H1 (cell line): ENCODE measurements at places on chromosomes 2 and 18. TPM values are rescaled to one million over a fixed set of nuclear protein-coding genes. Genes with fewer than 3 reads are reported as not detected.

GRCh38 chr2:183359867-183360266 lies 235.6 kb downstream of the NUP35 start:
- H3K4me1 ChIP-seq = no peaks in the 10 kb centered on the region
- no peak overlapping the region for H3K27ac ChIP-seq
- no peak for DNase-seq
- no peak overlapping the region for H3K4me3 ChIP-seq
- H3K27me3 ChIP-seq = no peaks in the 10 kb centered on the region

DNA sequence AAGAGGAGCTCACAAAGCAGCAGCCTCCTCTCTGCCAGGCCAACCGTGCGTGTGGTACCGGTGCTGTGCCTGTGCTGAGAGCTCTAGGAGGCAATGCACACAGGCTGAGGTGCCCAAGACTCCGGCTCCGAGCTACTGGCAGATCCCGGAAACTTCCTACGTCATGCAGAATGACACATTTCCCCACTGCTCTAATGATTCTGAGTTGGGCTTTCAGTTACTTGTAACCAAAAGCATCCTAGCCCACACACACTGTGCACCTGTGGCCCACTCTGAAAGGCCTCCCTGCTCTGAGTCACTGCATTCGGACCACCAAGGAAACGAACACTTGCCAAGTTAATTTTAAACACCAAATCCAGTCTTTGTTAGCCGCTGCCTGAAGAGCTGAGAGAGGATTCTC lies 9.3 kb upstream of the RNU4ATAC start:
- no peaks in the 10 kb centered on the region for H3K4me1 ChIP-seq
- H3K27ac ChIP-seq = no peak overlapping the region
- H3K4me3 ChIP-seq = no peak overlapping the region
- peaks cover 8% of the 10 kb centered on the region for H3K36me3 ChIP-seq

DNA sequence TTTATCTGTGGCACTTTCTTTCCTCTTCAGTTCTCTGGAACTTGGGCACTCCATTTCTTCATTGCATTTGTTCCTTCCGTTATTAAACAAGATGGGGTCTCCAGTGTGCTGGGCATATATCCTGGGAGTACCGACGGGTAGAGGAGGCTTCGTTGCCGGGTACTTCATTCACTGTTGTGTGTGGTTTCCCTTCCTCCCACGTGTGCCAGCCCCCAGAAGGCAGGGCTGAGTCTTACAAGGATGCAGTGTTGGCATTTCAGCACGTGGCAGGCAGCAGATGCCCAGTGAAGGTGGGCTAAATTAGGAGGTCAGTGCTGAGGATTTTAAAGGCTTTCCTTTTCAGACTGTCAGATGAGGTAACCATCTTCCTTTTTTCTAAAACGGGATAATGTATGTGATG lies 58.6 kb downstream of the MGAT5 start:
- H3K27ac ChIP-seq = no peak overlapping the region
- no peaks in the 10 kb centered on the region for H3K36me3 ChIP-seq
- no peak for DNase-seq
- no peaks in the 10 kb centered on the region for H3K4me1 ChIP-seq

GRCh38 chr2:118179445-118179844 lies 91.2 kb downstream of the INSIG2 start:
- H3K27me3 ChIP-seq = no peaks in the 10 kb centered on the region
- no peaks in the 10 kb centered on the region for H3K4me1 ChIP-seq
- H3K27ac ChIP-seq = no peak overlapping the region
- DNase-seq = no peak
- no peaks in the 10 kb centered on the region for H3K36me3 ChIP-seq

DNA sequence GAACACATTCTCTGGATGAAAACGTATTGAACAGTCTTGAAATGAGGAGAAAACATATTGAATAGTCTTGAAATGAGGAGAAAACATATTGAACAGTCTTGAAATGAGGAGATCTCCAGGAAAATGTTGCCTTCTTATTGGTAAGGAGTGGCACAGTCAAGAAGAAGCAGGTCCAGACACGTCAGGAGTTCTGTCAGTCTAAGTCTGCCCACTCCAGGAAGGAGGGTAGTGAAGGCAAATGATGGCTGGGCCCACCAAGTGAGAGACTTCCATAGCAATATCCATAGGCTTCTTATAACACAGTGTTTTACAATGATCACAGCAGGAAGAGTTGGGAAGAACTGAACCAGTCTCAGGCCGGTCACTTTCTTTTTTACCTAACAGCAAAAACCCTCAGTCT lies 316.2 kb downstream of the ETAA1 start:
- DNase-seq = no peak
- no peak overlapping the region for H3K4me3 ChIP-seq
- H3K4me1 ChIP-seq = no peaks in the 10 kb centered on the region
- no peaks in the 10 kb centered on the region for H3K36me3 ChIP-seq
- H3K27me3 ChIP-seq = no peaks in the 10 kb centered on the region

- H3K27me3 ChIP-seq = no peaks in the 10 kb centered on the region
- no peak overlapping the region for H3K4me3 ChIP-seq
- DNase-seq = no peak
- peaks cover 3% of the 10 kb centered on the region; the same call in 1 of the 2 replicates for H3K4me1 ChIP-seq
- H3K27ac ChIP-seq = no peak overlapping the region
Measured at GRCh38 chr2:97935719-97936161, 60.0 kb downstream of the TMEM131 start.

GRCh38 chr2:162164802-162165201 lies 12.8 kb upstream of the GCG start:
- no peaks in the 10 kb centered on the region for H3K36me3 ChIP-seq
- no peak overlapping the region for H3K4me3 ChIP-seq
- no peak overlapping the region for H3K27ac ChIP-seq
- DNase-seq = no peak
- no peaks in the 10 kb centered on the region for H3K27me3 ChIP-seq

Gene FOXI3
- total RNA-seq = 15.9 and 17.1 TPM in 2 replicates

DNA sequence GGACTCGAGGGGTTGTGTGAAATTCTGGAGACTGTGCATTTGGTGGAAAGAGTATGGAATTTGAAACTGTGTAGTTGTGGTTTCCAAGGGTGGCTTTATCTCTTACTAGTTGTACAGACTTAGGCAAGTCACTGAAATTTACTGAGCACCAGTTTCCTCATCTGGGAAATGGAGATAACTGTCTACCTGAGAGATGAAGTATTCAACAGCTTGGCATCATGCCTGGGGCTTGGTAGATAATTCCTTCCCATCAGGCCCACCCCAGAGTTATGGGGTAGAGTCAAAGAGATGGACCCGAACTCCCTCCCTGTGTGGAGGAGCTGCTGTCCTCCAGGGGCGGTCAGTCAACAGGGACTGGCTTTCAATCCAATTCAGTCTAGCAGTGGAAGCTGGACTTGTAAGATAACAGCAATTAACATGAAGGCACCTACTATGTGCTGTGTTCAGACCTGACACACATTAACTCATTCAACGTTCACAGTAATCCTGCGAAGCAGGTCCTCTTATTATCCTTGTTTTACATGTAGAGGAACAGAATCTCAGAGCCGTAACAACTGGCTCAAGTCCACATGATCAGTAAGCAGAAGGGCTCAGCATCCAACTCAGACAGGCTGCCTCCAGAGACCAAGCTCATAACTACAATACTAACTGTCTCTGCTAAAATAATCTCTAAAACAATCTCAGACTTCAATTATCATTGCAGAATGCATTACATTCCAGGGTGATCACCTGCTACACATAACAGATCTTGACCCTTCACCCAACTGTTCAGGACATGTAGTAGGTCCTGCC lies 432.1 kb downstream of the LPIN1 start:
- no peak for DNase-seq
- no peaks in the 10 kb centered on the region for H3K36me3 ChIP-seq
- no peaks in the 10 kb centered on the region for H3K4me1 ChIP-seq
- no peaks in the 10 kb centered on the region for H3K27me3 ChIP-seq
- H3K4me3 ChIP-seq = no peak overlapping the region
- no peak overlapping the region for H3K27ac ChIP-seq

Gene ZBTB7C
- total RNA-seq = 0.23 and 0.45 TPM in 2 replicates

DNA sequence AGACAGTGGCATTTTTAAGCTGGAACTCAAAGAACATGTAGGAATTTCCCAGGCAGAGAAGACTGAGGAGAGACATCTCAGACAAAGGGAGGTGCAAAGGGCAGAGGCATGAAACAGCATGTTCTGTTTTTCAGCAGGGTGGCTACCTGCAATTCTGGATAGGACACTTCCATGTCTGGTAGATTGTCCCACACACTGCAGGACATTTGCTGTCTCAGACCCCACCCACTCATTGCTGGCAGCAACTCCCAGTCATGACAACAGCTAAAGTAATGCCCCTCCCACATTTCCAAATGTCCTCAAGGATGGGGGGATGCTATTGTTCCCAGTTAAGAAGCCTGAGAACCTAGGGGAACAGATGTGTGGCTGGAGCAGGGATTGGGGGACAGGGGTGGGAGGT lies 40.8 kb downstream of the ANKRD44 start:
- H3K27me3 ChIP-seq = no peaks in the 10 kb centered on the region
- H3K36me3 ChIP-seq = no peaks in the 10 kb centered on the region
- no peak overlapping the region for H3K27ac ChIP-seq
- H3K4me1 ChIP-seq = no peaks in the 10 kb centered on the region

Gene VWC2L
- not detected in 2 replicates for total RNA-seq

DNA sequence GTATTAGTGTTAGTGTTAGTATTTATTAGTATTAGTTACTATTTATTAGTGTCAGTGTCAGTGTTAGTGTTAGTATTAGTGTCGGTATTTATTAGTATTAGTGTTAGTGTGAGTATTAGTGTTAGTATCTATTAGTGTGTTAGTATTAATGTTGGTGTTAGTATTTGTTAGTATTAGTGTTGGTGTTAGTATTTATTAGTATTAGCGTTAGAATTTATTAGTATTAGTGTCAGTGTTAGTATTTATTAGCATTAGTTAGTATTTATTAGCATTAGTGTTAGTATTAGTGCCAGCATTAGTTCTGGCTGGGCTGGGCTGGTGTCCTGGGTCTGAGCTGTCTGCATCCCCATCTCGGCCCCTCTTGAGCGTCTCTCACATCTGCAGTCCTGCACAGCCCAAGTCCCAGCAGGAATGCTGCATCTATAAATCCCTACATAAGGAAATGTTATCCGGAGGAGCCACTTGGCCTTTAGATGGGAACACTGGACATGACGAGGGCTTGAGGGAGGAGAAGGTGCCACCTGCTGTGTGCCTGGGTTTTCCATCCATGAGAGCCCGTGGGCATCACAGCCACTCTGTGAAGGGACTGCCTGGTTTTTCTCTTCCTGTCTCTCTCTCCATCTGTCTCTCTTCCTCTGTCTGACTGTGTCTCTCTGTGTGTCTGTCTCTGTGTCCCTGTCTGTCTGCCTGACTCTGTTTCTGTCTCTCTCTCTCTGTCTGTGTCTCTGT lies 33.6 kb downstream of the TWIST2 start:
- no peaks in the 10 kb centered on the region for H3K4me1 ChIP-seq
- H3K27ac ChIP-seq = no peak overlapping the region
- no peaks in the 10 kb centered on the region for H3K27me3 ChIP-seq
- H3K4me3 ChIP-seq = no peak overlapping the region
- DNase-seq = no peak
